ENCODE measurements at places on chromosomes 5 and 9. TPM values are rescaled to one million over a fixed set of nuclear protein-coding genes. Genes with fewer than 3 reads are reported as not detected.

BHMT2 gene
- 6.4 TPM for total RNA-seq

CFAP157 gene
- total RNA-seq: not detected

CA9 gene
- total RNA-seq: 181 TPM

CCDC152 gene
- total RNA-seq: 0.26 TPM

ERGIC1 gene
- total RNA-seq: 200 TPM

PCDHB13 gene
- 0.59 TPM for total RNA-seq

PRUNE2 gene
- 135 TPM for total RNA-seq

FAM169A gene
- 0.13 TPM for total RNA-seq

RALGPS1 gene
- 2.7 TPM for total RNA-seq

PTGES gene
- total RNA-seq: 21.0 TPM

SLC34A1 gene
- not detected for total RNA-seq

CCL19 gene
- total RNA-seq: not detected

NEUROG1 gene
- not detected for total RNA-seq

CDK9 gene
- total RNA-seq: 43.9 TPM

ADCY2 gene
- total RNA-seq: not detected

LCP2 gene
- total RNA-seq: not detected

SH3GL2 gene
- total RNA-seq: 0.07 TPM

RALGDS gene
- 21.4 TPM for total RNA-seq

RANBP17 gene
- 12.5 TPM for total RNA-seq

MPDZ gene
- 83.3 TPM for total RNA-seq

QSOX2 gene
- total RNA-seq: 15.8 TPM

PHF24 gene
- 0.10 TPM for total RNA-seq

CACFD1 gene
- total RNA-seq: 10.9 TPM

DAPK1 gene
- 31.8 TPM for total RNA-seq

FRMD3 gene
- total RNA-seq: 2.6 TPM

IER5L gene
- 58.8 TPM for total RNA-seq

ELOVL7 gene
- total RNA-seq: not detected

FAM221B gene
- total RNA-seq: not detected

TNFSF15 gene
- 0.03 TPM for total RNA-seq

MSH3 gene
- 16.7 TPM for total RNA-seq

SLC30A5 gene
- total RNA-seq: 109 TPM

LHX6 gene
- not detected for total RNA-seq

GRIN3A gene
- total RNA-seq: not detected

RAB3C gene
- total RNA-seq: not detected
